ENCODE measurements at places on chromosomes 2 and 18. TPM values are rescaled to one million over a fixed set of nuclear protein-coding genes. Genes with fewer than 3 reads are reported as not detected.

- no peak for DNase-seq
Observed at GRCh38 chr2:186772579-186772978, 76.4 kb downstream of the ZSWIM2 start.

DNA sequence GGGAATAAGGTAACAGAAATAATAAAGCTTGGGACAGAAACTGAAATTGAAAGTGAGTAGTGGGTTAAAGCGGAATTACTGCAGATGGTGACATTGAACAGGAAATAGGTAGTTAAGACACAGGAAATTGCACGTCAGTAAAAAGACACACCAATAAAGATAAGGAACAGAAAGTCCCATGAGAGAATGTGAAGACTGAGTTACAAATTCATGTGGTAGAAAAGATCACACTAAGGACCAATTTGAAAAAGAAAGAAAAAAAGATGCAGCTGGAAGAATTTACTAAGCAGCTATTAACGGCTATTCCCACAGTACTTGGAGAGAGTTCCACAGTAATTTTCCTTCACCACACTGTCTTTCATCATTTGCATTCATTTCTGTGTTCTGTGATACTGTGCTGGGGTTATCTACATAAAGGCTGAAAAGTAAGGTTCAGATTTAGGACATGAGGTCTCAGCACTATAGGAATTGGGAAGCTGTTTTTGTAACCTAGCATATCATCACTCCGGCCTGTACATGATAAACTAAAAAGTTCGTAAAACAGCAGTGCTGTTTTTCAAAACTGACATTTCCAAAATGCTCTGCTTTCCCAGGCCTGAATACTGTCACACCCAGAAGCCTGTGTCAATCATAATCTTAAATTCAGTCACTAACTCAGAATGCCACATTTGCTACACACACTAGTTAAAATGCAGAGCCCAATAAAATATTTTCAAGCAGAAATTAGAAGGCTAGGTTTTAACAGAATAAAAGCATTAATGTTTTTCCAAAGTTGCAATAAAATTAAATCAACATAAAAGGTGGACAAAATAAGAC is 42.9 kb downstream of the SRBD1 start:
- peak; percentile 83 for DNase-seq

DNA sequence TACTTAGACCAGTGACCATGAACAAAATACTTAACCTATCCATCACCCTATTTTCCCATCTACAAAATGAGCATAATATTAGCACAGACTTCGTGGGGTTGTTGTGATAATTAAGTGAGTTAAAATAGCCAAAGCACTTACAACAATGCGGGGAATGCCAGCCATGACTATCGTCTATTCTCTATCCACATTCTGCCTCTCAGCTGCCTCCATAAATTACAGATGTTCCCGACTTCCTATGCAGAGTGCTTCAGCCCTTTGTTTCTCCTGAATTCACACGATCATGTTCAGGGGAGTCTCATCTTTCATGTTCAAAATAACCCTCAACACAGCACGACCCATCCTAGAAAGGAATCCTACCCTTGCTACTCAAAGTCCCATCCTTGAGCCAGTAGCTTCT is 211.6 kb downstream of the EN1 start:
- no peak for DNase-seq

Gene SATB2
- not detected for polyA plus RNA-seq

Gene TNFRSF11A
- not detected for polyA plus RNA-seq

Gene IL1R2
- polyA plus RNA-seq: 0.70 TPM

Data from naive B cell (primary cell).